ENCODE measurements at places on chromosomes 2 and 18. TPM values are rescaled to one million over a fixed set of nuclear protein-coding genes. Genes with fewer than 3 reads are reported as not detected.

Gene HAT1
- 96.5 TPM for total RNA-seq

Gene AOX1
- total RNA-seq = 4.9 TPM

Gene CXCR4
- 0.85 TPM for total RNA-seq

Gene SP140
- total RNA-seq = not detected

Gene LBH
- 137 TPM for total RNA-seq

Gene LYG1
- 2.4 TPM for total RNA-seq

Gene MLPH
- total RNA-seq = 326 TPM

Gene TMEM185B
- 46.8 TPM for total RNA-seq

Gene RTP5
- not detected for total RNA-seq

Gene RGPD8
- 2.7 TPM for total RNA-seq

Gene GNLY
- not detected for total RNA-seq

Gene C18orf54
- 4.0 TPM for total RNA-seq

Gene LOXHD1
- not detected for total RNA-seq

Gene POTEF
- total RNA-seq = not detected

Gene FNDC4
- total RNA-seq = 4.1 TPM

Gene RBKS
- total RNA-seq = 8.1 TPM

Gene SLC30A3
- total RNA-seq = 3.6 TPM

Gene CYP27C1
- 4.2 TPM for total RNA-seq

Gene SERTAD2
- total RNA-seq = 11.9 TPM

Data from A549 treated with ZK216348 at 1 μM for 4 hours (cell line).